NCI-H69 (cell line): ENCODE measurements at places on chromosomes 1 and 21.

DNA sequence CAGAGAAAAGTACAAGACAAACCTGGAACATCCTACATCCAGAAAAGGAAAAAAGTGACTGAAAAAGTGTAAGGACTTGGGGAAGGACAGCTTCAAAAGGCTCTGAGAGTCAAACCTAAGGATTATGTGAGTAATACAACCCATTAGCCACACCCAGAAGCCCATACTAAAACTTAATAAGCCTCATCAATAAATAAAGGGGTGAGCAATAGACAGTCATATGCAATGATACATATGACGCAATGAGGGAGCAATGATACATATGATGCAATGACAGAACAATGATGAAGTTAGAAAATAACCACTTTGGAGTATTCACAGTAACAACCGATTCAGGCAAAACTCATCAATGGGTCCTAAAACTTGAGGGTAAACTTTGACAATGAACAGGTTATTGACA, 50.1 kb downstream of the BRWD1 start:
- peak; percentile 16 for DNase-seq

DNA sequence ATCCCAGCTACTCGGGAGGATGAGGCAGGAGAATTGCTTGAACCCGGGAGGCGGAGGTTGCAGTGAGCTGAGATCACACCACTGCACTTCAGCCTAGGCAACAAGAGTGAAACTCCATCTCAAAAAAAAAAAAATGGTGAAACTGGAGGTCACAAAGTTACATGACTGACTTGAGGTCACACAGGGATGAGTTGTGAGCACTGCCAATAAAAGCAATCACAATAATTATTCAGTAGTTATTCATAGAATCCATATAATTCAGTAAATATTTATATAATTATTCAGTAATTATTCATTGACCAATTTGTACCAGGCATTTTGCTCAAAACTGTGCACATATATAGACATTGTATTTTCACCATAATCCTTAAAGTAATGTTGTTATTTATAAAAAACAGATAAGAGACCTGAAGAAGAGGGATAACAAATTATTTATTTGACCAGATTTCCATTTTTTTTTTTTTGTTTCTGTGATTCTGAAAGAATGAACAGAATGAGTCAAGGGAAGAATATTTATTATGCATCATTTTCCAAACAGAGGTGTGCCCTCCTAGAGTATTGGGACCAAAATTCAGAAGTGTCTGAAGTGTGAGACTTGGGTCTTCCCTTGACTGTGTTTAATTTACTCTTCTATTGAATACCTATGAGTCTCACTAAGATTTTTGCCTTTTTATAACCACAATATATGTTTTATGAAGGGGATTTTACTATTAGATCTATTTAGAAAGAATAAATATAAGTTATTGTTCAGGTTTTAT, 43.0 kb downstream of the PRKAB2 start:
- no peak for DNase-seq

- DNase-seq, result no peak
These were observed 1.7 kb downstream of the RAB7B start for GRCh38 chr1:206001476-206001888.

GRCh38 chr1:243267471-243267880, 11.6 kb downstream of the SDCCAG8 start:
- no peak for DNase-seq

DNA sequence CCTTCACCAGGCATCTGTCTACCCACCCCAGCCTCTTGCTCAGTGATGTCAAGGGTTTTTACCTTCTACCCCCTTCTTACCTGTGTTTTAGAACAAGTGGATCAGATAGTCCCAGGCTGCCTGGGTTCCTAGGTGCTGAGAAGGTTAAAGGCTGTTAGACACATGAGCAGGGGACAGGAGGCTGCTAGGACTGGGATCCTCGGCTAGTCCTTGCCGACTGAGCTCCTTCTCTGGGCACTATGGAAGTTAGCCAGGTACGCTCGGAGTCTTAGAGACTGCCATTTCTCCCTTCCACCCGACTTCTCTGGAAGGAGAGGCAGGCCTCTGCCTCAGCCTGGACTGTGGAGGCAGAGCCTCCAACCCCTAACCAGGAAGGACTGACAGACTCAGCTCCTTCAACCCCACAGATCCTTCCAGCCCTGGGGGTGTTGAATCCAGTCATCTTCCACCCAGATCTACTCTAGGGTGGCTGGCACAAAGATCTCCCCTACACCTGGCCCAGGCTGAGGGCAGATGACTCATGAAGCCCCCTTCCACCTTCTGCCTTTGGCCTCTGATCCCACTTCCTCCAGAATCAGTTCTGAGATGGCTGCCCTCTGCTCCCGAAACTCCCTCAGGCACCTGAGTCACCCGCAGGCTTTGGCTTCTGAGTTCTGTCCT, at the start of gene DYNLT4:
Gene DYNLT4 (minus strand): TSS at position 648 of the 660 bp plus-strand sequence. CDS start 683 bp downstream, outside the sequence.
- DNase-seq, result no peak

GRCh38 chr1:184615301-184615700, 139.4 kb downstream of the EDEM3 start:
- DNase-seq, result no peak

DNA sequence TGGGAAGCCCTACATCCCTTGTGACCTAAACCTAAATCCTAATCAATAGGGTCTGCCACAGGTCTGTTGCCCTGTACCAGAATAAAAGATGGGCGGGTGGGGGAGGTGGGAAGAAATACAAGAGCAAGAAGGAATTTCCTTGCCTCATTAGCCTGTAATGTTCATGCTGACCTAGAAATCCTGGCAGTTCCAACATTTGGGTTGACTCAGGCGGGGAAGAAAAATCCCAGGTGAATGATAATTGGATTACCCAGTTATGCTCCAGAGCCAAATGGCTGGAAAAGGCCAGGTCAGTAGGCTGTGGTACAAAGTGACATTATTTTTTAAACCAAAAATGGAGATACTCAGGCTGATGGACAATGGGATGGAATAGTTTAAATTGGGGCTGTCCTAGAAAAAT, 27.3 kb upstream of the A3GALT2 start:
- peak; percentile 10 for DNase-seq

- no peak for DNase-seq
These were observed 90.0 kb downstream of the ASH1L start for GRCh38 chr1:155472491-155473083.

GRCh38 chr1:61277121-61277690, 194.8 kb downstream of the NFIA start:
- DNase-seq, result no peak

- no peak for DNase-seq
These were observed 27.0 kb downstream of the ANKRD13C start for GRCh38 chr1:70327306-70328076.

- DNase-seq, result no peak
These were observed 34.8 kb downstream of the L1TD1 start for GRCh38 chr1:62229468-62229867.

DNA sequence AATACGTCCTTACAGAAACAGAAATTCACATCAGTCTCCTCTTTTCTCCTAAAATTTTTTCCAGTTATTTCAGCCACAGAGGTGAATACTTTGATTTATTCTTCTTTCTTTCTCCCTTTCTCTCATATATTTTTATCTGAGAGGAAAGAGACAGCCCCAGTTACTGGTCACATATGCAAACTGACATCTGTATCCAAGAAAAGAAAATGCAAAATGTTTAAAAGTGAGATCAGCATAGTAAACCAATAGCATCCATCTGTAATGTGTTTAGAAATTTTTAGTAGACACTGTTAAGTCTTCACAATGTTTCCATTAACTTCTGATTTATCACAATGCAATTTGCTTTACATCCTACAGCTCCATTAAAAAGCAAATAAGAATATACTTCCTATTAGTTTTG, 53.5 kb downstream of the NTNG1 start:
- no peak for DNase-seq

DNA sequence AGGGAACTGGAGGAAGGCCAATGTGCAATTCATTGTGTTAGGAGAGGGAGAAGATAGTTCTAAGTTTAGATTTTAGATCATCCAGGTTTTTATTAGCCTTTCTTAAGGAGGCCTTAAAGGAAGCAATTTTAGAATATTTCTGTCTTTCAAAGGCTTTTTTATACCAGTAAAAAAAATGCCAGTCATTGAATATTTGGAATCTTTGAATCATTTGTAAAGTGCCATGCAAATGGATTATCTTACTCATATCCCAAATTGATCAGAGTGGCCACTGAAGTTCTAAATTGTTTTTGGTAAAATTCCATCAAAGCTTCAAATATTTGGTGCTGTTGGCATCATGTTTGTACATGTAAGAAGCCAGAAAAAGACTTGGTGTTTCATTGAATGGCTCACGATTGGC, 244.8 kb downstream of the RPS6KC1 start:
- DNase-seq, result no peak

- DNase-seq, result no peak
These were observed 9.1 kb downstream of the INAVA start for GRCh38 chr1:200903793-200904192.

DNA sequence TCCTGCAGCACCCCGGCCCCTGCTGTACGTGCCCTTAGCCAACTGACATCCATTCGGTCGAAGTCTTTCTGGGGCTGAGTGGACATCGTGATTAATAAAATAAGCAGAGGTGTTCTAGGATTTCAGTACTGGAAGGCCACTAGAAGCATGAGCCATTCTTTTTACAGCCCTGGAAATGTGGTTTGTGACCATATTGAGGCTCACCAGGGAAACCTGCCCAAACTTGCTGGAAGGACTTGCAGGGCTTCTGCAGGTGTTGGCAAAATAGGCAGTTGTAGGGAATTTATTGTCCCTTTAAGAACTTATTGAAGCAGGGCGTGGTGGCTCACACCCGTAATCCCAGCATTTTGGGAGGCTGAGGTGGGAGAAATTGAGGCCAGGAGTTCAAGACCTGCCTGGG, 80.8 kb downstream of the DOP1B start:
- no peak for DNase-seq

GRCh38 chr1:222454782-222455181, 93.1 kb downstream of the HHIPL2 start:
- peak; percentile 58 for DNase-seq

DNA sequence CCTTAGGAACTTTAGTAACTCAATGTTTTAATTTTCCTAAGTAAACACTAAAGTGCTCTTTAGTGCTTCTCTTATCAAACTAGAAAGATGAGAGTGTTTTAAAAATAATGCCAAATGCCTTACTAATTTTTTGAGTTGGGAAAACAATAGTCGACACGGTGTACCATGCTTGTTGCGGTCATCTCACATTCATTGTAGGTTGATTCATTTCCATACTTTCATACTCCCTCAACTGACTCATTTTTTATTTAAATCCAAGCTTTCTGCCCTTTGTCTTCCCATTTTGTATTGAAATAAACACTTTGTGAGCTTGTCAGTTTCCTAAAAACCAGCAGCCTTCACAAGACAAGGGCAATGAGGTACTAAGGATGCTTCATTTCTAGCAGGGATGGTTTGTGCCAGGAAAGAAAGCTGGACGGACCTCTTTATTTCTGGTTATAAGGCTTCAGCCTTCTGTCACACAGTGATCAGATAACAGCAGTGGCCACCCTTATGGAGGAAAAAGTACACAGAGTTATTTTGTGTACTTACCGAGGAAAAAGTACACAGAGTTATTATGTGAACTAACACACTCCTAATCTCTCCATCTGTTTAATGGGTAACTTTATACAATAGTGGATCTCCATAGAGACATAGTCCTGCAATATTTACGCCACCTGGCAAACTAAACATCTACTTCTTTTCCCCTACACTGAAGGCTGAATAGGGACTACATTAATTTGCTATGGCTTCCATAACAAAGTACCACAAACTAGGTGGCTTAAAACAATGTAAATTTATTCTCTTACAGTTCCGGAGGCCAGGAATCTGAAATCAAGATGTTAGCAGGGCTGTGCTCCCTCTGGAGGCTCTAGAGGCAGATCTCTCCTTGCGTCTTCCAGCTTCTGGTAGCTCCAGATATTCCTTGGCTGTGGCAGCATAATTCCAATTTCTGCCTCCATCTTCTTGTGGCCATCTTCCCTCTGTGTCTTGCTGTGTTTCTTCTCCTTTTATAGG, 13.0 kb upstream of the CCDC190 start:
- peak; percentile 91 for DNase-seq

- DNase-seq, result peak; percentile 26
These were observed 80.5 kb upstream of the PRMT6 start for GRCh38 chr1:106975944-106976343.

GRCh38 chr1:181251001-181251712, 162.7 kb downstream of the IER5 start:
- peak; percentile 93 for DNase-seq

GRCh38 chr1:212612041-212612961, 3.7 kb downstream of the ATF3 start:
- no peak for DNase-seq

GRCh38 chr1:210645582-210646257, 317.0 kb downstream of the HHAT start:
- no peak for DNase-seq

DNA sequence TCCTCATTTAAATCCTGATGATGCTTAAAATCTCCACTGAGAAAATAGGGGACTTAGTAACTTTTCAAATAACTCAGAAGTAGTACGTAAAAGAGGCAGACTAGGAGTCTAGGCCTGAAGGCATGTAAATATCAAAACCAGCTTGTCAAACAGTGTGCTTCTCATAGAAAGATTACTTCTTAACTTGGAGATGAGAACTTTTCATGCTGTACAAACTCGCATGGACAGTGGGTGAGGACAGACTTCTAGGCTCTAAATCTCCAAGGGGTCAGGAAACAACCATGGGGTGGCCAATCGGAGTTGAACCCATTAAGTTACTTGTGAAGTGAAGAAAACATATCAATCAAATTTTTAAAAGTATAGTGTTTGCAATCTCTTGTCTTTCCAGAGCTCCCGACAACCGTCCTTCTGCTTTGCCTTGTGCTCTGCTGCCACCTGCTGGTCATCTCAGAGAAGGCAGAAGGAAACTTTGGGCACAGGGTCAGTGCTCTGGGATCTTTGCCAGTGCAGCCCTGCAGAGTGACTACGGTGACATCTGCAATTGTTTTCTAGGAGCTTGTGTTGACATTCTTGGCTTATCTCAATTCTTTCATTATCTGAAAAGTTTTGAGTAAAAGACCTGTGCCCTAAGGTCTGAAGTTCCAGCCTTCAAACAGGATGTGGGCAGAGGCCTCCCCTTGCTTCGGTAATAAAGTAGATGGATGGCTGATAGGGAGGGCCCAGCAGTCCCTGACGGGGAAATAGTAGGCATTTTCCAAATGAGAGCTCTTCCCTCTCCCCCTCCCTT, 105.1 kb upstream of the PDE4B start:
- DNase-seq, result peak; percentile 59

- DNase-seq, result peak; percentile 32
These were observed 72.7 kb downstream of the FBXO2 start for GRCh38 chr1:11581445-11581991.
